ENCODE measurements at places on chromosomes 11 and 22.
A peak's percentile ranks its signal among the peaks of the same experiment; 100 is the strongest.

- DNase-seq = no peak
These were observed at the start of gene HTR3B for GRCh38 chr11:113904379-113905101. Gene HTR3B, plus strand, starts transcription at chr11:113904796. Its CDS starts 138 bp downstream, at chr11:113904934.

- DNase-seq = no peak
These were observed 13.5 kb upstream of the OAF start for GRCh38 chr11:120197251-120197891.

DNA sequence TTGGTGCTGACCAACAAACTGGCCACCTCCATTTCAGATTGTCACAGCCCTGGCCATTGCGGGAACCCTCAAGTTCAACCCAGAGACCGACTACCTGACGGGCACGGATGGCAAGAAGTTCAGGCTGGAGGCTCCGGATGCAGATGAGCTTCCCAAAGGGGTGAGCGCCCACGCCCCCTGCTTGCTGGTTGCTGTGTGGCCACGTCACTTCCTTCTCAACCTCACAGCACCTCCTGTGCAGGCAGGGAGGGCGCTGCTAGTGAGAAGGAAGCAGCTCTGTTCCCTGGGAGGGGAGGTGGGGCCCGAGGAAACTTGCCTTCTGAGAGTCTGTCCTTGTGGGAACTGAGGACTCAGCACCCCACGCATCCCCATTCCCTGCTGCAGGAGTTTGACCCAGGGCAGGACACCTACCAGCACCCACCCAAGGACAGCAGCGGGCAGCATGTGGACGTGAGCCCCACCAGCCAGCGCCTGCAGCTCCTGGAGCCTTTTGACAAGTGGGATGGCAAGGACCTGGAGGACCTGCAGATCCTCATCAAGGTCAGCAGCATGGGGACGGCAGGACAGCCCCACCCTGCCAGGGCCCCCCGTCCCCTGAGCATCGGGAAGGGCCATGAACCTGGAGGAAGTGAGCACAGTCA lies 19.3 kb downstream of the POLR3H start:
- peak; percentile 33 for DNase-seq

DNA sequence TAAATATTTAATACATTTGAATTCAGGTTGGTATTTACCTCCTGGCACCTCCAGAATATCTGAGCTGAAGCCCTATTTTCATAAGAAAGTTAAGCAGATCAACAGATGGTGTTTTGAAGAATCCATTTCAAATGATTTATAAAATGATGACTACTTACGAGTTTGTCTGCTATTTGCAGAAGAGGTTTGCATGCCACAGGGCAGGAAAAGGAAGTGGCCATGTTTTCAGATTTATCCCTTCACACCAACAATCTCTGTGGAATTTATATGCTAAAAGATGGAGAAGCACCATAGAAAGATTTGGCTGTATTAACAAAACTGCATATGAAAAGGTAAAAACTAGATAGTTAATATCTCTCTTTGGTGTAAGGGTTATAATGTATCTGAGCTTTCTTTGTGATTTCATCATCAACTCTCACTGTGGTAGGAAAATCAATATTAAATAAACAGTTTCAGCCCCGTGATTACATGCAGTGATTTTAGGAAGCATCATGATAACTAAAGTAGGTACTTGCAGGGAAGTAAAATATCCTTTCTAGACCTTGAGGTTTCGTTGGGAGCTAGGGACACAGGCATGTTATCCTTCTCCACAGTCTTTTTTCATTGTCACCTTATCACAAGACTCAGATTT lies 2.6 kb downstream of the BMAL1 start:
- no peak for DNase-seq

DNA sequence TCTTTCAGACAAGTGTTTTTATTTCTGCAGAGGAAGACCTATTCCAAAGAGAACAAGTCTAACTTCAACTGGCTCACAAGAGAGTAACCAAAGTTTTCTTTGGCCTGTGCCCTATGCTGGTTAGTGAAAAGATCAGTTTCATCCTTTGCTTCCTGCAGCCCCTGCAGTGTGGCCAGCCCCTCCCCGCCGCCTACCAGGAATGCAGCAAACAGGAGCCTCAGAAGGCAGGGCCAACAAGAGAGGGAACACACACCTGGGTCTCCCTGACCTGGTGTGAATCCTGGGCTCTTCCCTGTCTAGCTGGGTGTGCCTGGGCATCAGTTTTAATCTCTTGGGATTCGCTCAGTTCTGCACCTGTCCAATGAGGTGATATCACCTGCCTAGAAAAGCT lies 21.5 kb upstream of the SCARF2 start:
- DNase-seq = no peak

DNA sequence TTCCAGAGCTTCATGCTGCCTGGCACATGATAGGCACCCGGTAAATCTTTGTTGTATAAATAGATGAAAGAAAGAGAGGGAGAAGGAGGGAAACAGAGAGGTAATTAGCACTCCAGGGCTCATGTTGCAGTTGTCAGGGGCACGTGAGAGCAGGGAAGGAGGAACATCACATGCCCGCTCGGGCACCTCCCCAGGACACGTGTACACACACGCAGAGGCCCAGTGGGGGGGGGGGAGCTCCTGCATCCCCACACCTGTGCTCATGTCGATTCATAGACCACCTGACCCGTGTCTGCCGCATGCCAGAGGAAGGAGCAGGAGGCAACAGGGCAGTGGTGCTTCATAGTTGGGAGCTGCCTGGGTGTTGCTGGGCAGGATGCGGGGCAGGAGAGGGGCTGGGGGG lies 37.1 kb upstream of the NNMT start:
- no peak for DNase-seq

DNA sequence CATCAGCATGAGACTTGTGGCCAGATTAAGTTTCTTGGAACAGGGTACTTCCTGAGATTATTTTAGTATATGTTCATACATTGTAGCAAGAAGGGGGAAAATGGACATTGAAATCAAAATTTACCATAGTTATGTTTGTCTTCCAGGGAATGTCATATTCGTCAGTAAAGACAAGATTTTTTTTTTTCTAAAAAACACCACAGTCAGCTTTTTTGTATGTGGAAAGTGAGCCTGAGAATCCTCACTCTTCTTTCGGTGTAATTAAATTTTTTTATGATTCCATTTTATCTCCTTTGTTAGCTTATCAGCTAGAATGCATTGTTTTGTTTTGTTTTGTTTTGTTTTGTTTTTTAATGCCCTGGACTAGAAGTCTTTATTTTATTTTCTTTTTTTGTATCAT lies 31.5 kb upstream of the LIPT2 start:
- DNase-seq = no peak

GRCh38 chr11:40280159-40281051 lies 1179.0 kb downstream of the LRRC4C start:
- no peak for DNase-seq

- no peak for DNase-seq
These were observed 50.2 kb downstream of the IGF2 start for GRCh38 chr11:2088746-2089535.

DNA sequence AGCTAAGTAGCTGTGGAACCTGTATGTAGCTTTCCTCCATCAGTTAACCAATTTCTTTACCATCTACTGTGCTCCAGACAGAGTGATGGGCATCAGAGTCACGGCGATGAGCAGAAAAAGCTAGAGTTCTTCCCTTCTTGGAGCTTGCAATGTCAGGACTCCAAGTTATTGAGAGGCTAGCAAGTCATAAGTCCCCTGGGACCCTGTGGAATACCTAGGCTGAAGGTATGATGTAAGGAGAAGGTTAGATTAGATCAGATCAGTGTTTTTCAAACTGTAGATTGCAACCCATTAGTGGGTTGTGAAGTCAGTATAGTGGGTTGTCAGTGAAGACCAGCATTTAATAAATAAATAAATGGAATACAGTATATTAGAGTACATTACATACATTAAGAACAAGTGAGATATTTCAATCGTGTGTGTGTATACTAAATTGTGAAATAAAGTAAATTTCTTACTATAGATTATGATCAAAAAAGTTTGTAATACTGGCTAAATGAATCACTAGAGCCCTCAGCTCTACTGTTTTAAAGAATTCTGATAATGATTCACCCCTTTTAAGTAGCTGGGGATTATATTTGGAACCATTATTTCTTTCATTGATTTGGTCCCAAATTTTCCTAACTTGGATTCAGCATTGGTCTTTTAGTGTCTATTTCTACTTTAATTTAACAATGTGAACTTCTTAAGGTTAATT lies 52.3 kb downstream of the RASSF10 start:
- DNase-seq = no peak

DNA sequence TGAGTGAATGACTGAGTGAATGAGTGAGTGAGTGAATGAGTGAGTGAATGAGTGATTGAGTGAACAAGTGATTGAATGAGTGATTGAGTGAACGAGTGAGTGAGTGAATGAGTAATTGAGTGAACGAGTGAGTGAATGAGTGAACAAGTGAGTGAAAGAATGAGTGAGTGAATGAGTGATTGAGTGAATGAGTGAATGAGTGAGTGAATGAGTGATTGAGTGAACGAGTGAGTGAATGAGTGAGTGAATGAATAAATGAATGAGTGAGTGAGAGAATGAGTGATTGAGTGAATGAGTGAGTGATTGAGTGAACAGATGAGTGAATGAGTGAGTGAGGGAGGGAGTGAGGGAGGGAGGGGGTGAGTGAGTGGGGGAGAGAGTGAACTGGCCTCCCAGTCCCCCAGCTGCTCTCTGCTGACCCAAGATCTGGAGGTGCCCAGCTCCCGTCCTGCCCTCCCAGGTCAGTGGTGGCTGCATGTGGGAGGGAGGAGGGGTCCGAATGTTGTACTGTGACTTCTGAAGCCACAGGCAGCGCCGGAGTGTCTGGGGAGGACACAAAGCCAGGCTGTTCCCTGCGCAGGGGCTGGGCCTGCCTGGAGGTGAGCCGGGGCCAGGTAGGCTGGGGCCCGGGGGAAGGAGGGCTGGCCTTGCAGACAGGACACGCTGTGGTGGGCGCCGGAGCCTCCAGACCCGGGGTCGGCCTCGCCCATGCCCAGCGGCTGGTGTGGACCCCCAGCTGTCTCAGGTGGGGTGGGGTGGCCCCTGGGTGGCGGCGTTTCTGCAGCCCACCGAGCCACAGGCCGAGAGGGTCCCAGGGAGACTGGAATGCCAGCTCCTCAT lies 17.8 kb upstream of the PIM3 start:
- DNase-seq = no peak

DNA sequence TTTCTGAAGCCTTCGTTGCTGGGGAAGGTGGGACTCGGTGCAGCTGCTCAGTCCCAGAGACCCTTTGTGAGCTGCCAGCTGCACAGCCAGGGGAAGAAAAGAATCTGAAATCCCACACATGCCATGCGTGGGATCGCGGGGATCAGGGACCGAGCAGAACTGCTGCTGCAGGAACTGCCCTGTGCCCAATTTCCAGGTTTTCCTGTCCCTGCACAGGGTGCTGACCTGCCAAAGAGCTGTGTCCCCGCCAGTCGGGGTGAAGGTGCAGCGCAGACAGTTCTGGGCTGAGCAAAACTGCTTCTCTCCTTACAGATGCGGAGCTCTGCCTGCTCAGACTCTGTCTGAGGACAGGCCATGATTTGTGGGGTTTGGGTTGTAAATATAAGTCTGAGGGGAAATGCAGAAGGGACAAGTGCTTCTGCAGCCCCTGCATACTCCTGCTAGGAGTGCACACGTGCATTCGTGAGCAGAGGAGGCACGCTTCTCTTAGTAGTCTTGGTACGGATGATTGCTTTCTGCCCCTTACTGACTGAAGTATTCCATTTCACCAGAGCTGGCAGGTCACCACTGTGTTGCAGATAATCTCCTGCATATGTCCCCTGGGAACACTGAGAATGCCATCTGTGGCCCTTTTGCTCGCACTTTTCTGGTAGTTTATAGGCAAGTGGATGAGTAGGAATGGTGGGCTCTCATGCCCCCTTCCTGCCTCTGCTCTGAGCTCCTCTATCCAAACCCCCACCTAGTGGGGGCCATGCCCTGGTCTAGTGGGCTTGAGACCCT lies 141.4 kb downstream of the PARVA start:
- DNase-seq = no peak

- DNase-seq = no peak
These were observed 79.7 kb downstream of the MAML2 start for GRCh38 chr11:96263238-96263763.

- DNase-seq = peak; percentile 25
These were observed 16.6 kb upstream of the SPTBN2 start for GRCh38 chr11:66745356-66746235.

- no peak for DNase-seq
These were observed 12.5 kb upstream of the POU2AF1 start for GRCh38 chr11:111391328-111392124.

DNA sequence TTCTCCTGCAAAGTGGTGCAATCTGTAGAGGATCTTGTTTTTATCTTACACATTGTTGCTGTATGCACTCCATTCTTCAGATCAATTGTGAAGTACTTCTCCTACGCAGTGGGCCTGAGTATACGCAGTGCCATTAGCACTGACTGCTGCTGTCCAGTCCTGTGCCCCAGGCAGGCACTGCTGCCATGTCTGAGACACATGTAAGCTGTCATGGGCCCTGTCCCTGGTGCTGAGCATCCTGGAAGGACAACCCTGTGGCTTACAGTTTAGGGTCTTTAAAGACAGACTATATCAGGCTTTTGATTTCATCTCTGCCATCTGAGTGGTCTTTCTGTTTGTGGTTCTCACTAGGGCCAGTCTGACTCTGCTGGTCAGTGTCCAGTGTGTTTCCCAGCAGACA lies 44.8 kb upstream of the PTPN5 start:
- no peak for DNase-seq

DNA sequence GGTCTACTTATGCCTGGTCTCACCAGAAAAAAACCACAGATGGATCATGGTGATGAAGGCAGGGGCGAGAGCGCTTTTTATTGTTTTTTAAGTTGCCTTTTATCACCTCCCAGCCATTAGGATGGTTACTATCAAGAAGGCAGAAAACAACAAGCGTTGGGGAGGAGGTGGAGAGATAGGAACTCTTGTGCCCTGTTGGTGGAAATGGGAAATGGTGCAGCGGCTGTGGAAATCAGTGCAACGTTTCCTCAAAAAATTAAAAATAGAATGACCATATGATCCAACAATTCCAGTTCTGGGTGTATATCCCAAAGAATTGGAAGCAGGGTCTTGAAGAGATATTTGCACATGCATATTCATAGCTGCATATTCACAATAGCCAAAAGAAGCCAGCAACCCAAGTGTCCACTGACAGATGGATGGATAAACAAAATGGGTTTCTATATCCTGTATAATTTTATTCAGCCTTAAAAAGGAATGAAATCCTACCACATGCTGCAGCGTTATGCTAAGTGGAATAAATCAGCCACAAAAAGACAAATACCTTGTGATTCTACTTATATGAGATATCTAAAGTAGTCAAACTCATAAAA lies 20.5 kb upstream of the ACRV1 start:
- DNase-seq = no peak

- DNase-seq = no peak
These were observed 21.6 kb upstream of the SLC36A4 start for GRCh38 chr11:93219440-93219839.

DNA sequence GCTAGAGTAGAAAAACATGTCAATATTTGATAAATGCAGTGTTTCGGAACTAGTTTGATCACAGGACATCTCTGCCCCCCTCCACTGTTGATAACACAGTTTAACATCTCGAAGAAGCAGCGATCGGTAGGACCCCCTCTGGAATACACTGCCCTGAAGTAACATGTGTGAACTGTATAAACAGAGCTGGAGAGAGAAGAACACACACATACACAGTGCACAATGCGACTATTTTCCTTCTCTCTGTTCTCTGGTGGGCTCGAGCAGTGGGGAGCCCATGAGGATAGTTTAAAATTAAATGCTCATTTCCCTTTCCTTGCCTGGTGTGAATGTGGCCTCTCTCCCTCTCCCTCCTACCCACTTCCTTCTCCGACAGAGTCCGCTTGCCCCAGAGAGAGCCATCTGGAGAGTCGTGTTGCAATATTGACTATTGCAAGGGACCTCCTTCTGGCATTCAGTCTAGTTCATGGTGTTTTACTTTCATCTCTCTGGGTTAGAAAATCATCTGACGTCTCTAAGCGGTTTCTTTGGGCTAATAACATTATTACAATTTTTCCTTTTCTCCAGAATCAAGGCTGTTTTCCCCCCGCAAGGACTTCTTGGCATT lies 51.6 kb upstream of the BARX2 start:
- no peak for DNase-seq

GRCh38 chr11:36441610-36442208 lies 68.4 kb downstream of the TRAF6 start:
- no peak for DNase-seq

Data from stimulated activated CD4-positive, alpha-beta T cell treated with anti-CD3 and anti-CD28 coated beads, Interleukin-12 subunit alpha, Interleukin-12 subunit beta, amount 100 ng/mL, for 48 hours (primary cell).